Activated T-cell treated with anti-CD3 and anti-CD28 coated beads, Interleukin-2, amount 50 U/mL, for 1 hour (primary cell): ENCODE measurements at places on chromosomes 7 and 10.

DNA sequence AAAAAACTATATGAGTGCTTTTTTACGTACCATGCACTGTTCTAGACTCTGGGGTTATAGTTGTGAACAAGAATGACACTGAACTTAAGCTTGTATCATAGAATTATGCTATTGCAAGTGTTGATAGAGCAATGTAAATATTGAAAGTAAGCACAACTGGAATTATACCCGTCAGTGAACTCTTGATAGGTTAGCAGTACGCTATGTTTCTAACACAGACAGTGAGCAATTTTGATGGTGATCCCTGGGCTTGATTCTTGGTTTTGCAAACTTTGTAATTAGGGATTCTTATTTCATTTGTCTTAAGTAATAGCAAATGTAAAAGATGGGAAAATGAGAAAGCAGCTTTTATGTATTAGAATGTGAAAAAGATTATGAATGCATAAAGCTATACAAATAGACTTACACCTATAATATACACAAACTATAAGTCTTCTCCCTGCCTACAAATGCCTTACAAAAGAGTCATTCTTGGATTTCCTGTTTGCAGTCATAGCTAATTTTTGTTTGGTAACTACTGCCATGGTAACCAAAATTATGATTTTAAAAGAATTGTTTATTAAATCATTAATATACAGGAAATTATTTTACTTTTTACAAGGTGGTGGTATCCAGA, 6.7 kb downstream of the TES start:
- no peak for DNase-seq

DNA sequence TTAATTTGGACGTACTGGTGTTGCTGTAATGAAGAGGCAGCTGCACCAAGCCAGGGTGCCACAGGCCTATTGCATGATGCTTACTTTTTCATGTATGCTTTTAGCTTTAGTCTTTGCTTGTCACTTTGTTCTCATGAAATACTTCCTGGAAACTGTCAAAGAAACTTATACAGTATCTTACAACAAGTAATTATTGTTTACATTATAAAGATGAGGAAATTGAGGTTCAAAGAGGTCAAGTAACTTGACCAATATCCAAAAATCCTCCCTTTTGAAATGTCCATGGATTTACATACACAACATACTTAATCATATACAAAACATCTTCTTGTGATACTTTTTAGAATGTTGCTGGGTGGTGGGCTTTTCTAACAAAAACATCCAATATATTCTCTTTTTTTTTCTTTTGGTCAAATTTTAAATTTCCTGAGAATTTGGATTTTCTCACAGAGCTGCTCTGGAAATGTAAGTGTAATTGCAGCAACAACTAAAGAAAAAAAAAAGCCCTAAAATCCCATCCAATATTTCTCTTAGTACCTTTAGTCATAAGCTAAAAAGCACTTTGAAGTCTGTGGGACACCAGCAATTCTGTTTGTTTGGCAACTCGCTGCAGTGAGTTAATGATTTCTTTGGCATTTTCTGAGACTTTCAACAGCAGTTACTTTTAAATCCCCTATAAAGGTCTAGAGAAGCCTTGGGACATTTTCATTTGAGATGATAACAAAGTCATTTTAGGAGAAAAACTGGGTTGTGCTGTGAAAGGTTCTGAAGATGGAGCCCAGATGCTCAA, 500.6 kb upstream of the IGFBP3 start:
- DNase-seq = no peak

GRCh38 chr7:2633538-2634266, 1.9 kb downstream of the TTYH3 start:
- peak; percentile 31 for DNase-seq

- no peak for DNase-seq
These were observed 44.0 kb downstream of the ASB13 start for GRCh38 chr10:5622186-5622960.

DNA sequence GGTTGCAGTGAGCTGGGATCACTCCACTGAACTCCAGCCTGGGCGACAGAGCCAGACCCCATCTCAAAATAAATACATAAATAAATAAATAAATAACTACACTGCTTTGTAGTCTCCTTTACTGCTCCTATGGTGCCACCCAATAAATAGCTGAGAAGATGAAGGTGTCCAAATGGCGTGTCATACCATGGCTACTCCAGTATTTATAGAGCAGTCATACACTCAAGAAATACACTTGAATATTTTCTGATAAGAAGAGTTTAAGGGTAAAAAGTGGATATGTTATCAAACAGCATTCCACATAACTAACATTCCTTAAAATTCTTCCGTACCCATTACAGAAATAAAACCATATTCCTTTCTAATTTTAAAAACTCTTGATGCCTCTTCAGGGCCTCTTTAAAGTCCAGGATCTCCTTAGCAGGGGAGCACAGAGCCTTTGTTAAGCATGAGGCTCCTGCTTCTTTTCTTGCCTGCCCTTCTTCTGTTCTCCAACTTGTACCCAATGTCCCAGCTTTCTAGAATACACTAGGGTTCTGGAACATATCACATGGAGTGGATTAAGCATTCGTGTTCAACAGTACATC, 7.9 kb upstream of the SAR1A start:
- DNase-seq = no peak

DNA sequence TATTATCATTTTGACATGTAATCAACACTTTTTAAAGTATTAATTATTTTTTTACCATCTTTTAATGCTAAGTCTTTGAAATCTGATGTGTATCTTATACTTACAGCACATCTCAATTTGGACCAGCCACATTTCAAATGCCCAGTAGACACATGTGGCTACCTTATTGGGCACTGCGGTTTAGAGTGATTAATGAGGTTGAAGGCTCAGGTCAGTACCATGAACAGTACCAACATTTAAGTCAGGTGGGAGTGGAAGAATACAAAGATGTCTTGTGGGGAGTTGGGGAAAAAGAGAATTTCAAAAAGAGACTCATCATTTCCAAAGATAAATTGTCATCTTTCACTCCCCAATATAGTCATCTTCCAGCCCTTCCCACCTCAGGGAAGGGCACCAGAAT, 40.5 kb downstream of the COL28A1 start:
- DNase-seq = no peak

DNA sequence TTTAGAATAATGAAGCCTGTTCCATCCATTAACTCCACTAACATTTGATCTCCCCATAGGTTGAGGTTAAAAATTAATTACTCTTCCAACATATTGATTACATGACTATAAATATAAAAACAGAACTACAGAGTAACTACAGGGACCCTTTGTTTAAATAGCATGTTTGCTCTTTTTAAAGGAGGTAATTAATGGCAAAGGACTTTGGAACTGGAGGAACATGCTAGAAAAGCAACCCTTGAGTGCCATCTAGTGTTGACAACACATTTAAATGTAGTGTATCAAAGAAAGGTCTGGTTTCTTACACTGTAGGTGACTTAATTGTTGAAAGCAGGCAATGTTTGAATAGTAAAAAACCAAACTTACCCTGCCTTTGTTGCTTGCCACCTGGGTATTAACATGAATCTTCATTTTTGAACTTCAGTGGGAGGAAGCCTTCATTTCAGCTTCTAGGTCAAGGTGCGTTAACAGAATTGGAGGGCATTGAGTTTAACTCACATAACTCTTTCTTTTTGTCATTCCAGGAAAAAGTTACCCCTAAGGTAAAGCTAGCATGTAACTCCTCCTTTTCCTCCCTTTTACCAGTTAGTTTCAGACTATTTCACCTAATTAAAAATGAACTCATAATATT, 52.6 kb upstream of the CAPZA2 start:
- no peak for DNase-seq

GRCh38 chr7:123570390-123571182, 13.0 kb upstream of the NDUFA5 start:
- no peak for DNase-seq

- DNase-seq = no peak
These were observed 274.4 kb downstream of the THSD7A start for GRCh38 chr7:11557627-11558026.

- no peak for DNase-seq
These were observed 18.2 kb downstream of the CYP17A1 start for GRCh38 chr10:102819054-102819453.

DNA sequence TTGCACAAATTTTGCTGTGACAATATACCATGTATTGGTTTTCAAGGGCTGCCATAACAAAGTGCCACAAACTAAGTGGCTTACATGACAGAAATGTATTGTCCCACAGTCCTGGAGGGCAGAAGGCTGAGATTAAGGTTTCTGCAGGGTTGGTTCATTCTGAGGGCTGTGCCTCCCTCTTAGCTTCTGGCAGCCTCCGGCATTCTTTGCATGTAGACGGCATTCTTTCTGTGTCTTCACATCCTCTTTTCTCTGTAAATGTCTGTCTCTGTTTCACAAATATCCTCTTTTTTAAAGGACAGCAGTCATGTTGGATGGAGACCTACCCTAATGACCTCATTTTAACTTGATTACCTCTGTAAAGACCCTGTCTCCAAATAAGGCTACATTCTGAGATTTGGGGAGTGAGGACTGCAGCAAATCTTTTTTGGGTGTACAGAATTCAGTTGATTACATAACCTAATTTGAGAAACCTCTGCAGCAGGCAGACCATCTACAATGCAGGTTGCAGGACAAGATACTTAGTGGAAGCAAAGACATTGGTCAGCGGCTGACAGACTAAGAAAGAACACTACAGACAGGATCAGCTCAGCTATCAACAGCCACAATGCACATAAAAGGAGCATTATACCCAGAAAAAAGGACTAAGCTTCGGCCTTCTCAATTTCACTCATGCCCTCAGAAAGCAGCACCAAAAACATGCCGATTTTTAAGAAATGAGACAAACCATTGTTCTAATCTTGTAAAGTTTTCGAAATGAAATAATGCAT, 84.6 kb upstream of the FAM3C start:
- DNase-seq = no peak

DNA sequence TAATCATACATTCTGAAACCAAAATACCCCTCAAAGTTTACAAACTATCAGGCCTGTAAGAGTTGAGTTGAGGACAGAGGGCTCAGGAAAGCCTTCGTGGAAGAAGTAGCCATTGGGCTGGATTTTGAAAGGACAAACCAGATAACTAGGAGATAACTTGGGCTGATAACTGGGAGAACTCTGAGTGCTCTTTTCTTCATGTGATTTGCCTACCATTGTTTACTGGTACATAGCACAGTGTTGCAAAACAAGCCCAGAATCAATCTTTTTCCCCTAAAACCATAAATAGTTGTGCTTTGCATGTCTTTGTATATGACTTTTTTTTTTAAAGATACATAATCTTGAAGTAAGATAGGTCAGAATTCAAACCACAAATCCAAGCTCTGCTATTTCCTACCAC, 106.7 kb upstream of the ITGB1 start:
- DNase-seq = no peak

DNA sequence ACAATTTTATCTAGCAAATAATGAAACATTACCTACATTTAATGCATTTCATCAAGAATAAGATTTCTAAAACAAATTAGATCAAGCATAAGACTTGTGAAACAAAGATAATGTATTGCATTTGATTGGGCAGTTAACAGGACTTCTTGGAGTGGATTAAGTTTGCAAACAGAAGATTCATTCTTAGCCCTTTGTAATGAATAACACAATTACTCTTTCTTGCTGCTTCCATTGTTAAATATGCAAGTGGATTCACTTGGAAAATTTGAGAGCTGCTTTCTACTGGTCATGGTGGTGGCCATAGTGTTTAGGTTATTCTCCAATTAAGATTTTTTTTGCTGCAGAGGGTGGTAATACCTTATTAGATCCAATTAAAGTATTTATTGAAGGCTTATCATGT, 6.0 kb downstream of the PPP1R9A start:
- no peak for DNase-seq

- no peak for DNase-seq
These were observed 147.3 kb downstream of the SH3PXD2A start for GRCh38 chr10:103707956-103708626.

- DNase-seq = no peak
These were observed 5.1 kb upstream of the SLC16A12 start for GRCh38 chr10:89540420-89540949.

GRCh38 chr7:132270517-132270916, 305.8 kb downstream of the PLXNA4 start:
- DNase-seq = no peak

- DNase-seq = no peak
These were observed 4.1 kb downstream of the LRRC17 start for GRCh38 chr7:102916881-102917280.

DNA sequence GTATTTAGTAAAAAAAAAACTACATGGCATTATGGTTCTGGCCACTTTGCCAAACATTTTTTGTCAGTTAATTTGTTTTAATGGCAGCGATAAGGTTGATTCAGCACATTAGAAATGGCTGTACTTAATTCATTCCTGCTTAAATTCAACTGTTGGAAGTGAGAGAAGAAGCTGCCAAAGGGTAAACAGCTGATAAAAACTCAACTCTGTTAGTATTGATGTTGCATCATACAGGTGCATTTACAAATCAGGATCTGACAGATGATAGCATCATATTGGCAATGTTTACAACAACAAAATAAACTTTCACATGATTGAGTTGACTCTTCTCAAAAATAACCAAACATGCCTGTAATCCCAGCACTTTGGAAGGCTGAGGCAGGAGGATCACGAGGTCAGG, 444.3 kb downstream of the IPMK start:
- no peak for DNase-seq

- DNase-seq = no peak
These were observed 312.7 kb upstream of the IGFBP3 start for GRCh38 chr7:46233585-46234329.

DNA sequence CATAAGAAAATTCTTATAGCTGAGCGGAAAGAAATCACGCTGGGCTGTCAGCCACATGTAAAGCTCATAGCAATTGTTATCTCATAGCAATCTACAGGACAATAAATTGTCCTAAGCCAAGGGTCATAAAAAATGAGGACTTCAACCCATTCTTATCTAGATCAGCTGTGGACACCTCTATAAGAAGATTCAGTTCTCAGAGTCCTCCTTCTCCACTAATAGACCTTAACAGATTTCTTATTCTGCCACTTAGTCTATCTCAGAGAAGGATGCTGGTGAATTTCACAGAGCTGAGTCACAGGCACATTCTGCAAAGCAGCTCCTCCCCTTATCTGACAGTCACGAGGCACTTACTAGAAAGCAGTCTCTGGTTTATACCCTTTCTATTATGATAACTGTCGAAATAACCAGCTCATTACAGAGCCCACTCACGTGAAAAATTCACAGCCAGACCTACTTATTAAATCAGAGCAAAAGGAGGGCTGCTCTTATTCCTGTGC, 185.3 kb upstream of the PCLO start:
- DNase-seq = no peak
